Activated CD4-positive, CD25-positive, alpha-beta regulatory T cell (primary cell): ENCODE measurements at places on chromosomes 11 and 22.

DNA sequence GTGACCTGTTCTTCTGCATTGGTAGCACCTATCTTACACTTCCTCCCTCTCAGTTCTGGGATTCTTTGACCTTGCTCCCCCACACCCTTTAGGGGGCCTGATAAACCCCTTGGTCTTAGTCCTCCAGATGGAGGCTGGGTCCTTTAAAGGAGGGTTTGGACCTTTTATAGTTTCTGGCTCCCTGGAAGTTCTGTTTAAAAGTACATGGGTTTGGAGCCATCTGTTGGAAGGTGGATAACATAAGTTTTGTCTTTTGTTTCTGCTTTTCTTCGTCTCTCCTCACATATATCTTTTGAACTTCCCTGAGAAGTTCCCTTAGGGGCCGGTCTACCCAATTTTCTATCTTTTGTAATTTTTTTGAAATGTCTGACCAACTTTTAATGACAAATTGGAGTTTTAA, 17.9 kb upstream of the HYLS1 start:
- no peak for DNase-seq

DNA sequence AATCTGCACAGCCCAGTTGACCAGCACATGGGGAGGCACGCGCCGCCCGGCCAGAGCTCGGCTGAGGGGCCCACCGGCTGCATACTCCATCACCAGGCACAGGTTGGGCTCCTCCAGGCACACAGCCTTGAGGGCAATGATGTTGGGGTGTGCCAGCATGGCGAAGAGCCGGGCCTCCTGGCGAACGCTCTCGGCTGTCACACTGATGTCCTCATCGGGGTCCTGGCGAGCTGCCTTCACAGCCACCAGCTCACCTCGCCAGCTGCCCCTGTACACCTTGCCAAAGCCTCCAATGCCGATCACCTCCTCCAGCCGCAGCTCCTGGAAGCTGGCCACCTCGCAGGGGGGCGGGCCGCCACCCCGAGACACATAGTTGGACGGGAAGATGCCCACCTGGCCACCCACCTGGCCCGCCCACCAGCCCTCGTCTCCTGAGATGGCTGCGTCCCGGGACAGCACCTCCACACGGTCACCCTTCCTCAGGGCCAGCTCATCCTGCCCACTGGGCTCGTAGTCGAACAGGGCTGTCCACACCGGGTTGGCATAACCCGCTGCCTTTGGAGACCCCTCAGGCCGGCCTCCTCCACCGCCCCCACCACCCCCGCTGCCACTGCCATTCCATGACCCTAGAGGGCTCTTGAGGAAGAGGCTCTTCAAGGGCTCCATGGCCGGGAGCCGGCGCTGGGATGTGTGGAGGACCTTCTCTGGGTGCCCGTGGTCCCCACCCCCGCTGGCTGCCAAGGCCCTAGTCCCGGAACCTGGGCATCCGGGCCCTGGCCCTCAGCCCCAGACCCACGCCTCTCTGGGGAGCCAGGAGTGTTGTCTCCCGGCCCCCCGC, 711 bp downstream of the MAP3K11 start:
- DNase-seq: no peak

GRCh38 chr11:19604679-19605375, 107.8 kb upstream of the NAV2 start:
- no peak for DNase-seq

DNA sequence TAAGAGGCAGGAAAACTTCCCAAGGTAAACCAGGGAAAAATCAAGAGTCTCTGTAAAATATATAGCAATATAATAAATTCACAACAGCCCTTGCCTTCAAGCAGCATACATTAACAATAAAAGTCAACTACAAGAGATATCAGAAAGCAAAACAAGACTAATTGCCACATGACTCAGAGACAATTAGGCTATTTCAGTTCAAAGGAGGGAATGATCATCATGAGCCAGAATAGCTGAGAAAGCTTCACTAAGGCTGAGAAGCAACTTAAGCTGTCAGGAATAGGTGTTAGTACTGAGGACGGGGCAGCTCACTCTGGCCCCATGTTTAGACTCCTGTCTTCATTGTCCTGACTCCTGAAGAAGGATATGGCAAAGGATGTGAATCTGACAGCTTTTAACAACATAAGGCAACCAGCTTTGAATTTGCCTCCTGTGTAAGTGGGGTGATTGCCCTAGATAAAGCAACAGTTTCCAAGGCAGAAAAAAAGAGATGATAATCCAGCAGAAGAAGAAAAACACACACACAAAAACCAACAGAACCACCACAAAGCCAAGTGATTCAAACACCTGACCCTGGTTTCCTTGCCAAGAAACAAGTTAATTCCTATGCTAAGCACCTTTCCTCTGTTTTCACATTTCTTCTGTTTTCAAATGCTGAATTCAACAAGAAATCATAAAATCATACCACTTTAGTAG, 60.8 kb downstream of the SIK3 start:
- DNase-seq: no peak

GRCh38 chr11:118206391-118207031, 18.3 kb downstream of the JAML start:
- DNase-seq: no peak

DNA sequence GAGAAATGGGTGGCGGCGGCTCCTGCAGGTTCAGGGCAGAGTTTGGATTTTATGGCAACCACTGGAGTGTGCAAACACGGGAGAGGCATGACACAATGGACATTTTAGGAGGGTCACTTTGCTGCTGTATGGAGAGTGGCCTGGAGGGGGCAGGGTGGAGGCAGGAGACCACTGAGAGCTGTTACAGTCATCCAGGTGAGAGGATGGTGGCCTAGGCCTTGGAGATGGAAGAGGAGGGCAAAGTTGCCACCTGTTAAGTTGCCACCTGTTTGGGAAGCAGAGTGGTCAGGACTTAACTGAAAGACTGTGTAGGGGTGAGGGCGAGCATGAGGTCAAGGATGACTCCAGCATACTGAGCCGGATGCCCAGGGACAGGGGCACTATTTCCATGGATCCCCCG, 2.3 kb upstream of the RAD9A start:
- peak; percentile 43 for DNase-seq

DNA sequence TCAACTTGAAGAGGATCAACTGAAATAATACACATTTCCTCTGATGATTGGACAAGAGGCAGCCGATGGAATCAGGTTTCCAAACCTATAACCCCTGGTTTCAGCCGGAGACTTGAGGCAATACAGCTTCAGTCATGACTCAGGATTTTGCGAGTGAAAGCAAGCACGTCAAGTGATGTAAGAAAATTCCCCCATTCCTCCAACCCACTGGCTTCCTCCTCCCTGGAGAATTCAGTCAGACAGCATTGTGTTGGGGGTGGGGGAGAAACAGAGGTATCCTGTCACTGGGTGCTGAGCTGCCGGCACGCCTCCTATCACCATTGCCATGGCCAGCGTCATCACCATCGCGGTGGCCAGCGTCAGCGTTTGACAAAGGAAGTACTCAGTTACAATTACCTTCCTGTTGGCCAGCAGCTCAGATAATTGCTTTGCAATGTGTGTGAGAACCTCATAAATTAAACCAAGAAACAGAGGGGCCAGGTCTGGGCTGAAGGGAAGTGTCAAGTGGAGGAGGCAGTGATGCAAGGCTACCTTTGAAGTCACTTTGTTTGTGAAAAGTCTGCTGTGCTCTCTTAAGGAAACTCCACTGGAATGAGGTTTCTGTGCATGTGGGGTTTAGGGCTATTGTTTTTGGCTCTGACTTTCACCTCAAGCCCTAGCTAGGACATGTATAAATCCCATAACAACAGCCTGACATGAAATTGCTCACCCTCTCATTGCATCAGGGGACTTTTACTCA, 50.2 kb downstream of the LIF start:
- DNase-seq: no peak

- no peak for DNase-seq
These were observed 2.6 kb downstream of the PLA2G3 start for GRCh38 chr22:31137721-31138120.

- DNase-seq: no peak
These were observed 86.3 kb upstream of the LRRC55 start for GRCh38 chr11:57095417-57095816.

GRCh38 chr11:109552376-109552775, 130.4 kb downstream of the C11orf87 start:
- DNase-seq: no peak

DNA sequence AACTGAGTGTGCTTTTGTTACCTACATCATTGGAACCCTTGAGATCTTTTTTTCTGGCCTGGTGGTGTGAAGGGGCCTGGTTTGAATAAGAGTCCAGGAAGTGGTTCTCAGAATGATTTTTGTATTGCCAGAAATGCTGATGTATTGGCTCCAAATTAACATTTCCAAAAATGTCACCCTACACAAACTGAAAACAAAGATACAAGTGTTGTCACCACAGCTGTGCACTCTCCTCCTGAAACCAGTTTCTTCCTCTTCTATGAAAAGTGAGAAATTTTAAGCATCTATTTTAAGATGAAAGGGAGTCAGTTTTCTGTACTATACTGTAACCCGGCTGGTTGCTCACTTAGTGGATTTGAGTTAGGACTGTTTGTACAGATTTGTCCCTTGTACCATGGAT, 218.8 kb downstream of the PGR start:
- no peak for DNase-seq

- no peak for DNase-seq
These were observed 121.3 kb upstream of the ALDH3B2 start for GRCh38 chr11:67795746-67796145.

- DNase-seq: no peak
These were observed 96.1 kb downstream of the FDX1 start for GRCh38 chr11:110525883-110526282.

- DNase-seq: no peak
These were observed 59.7 kb upstream of the EED start for GRCh38 chr11:86184728-86185380.

DNA sequence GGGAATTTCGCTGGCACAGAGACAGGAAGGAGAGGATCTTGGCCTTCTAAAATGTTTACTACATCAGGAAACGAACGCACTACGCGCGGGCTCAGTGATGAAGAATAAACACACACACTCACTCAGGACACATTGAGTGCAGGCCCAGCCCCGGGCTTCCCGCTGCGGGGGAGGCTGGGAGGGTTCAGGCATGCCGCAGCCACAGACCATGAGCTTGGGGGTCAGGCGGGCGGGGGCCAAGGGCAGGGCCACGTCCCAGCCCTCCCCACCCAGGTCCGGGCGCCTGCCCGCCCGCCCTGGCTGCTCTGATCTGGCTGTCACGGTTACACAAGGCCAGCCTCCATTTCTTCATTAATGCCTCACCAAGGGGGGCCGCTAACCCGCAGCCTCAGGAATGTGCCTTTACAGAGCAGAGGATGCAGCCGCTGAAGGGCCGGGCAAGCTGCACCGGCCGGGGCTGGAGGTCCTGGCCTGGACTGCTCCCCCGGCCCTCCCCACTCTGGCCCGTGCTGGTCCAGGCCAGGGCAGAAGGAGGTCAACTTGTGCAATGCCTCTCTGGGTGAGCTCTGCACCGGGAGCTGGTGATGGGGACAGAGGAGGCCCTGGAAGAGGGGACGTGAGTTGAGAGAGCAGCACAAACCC, 41.7 kb downstream of the IGF2 start:
- DNase-seq: no peak

DNA sequence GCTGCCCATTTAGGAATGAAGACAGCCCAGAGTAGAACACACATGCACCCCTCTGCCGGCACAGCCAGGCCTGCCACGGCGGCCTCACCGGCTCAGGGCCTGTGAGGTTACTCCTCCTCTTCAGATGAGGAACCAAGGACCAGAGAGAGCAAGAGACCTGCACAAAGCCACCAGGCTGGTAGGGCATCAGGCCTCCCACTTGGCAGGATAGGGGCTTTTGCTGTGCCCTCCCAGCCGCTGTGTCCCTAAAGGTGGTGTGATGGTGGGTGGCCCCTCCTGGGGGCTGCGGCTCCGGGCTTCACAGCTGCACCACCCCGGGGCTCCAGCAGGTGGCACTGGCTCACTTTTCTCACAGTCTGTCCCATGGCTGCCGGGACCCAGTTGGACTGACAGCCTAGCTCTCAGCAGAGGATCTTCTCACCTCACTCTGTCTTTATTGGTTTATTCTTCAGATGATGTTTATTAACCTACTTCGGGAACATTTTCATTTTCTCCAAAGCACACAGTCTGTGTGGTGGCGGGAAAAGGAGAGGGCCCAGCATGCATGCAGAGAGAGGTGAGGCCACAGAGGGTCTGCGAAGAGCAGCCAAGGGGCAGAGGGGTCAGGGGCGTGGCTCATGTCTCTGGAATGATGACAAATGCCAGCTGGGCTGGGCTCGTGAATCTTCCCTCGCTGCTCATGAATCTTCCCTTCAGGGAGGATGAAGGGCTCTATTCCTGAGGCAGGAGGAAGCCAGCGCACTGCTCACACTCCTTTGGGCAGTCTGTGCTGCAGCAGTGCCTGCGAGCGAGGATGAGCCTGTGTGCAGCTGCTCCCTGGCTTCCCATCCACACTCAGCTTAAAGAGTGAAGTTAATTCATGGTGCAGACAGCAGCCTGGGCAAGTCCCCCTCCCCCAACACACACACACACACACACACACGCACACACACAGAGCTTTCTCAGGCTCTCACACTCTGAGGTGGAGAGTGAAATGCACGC, 101.1 kb upstream of the PITPNB start:
- DNase-seq: peak; percentile 59

DNA sequence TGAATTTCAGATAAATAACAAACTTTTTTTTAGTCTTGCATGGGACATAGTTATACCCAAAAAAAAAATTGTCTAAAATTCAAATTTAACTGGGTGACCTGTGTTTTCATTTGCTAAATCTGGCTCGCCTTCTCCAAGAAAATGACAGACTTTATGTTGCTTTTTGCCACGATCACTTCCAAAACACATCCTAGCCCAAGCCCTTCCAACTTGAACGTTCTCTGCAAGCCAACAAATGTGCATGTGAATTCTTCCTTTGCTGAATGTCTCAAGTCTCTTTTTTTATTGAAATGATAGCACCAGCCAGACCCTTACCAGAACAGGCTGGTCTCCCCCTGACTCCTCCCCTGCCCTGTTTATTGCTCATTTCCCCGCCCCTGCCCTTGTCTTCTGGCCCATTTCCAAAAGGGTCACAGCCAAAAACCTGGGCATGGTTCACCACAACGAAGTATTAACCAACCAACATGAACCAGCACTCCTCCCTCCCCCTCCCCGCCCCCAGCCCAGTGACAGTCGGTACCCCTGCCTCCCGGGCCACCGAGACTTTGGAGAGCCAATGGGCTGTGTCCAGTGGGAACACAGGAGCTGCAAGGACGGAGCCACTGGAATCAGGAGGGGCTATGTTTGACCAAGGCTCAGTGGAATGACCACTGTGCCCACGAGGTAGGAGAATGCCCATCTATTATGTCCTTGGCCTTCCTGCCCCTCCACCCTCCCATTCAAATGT, 63.2 kb downstream of the BTG4 start:
- no peak for DNase-seq

- DNase-seq: no peak
These were observed 345.1 kb upstream of the C11orf87 start for GRCh38 chr11:109076870-109077269.

GRCh38 chr11:34267013-34267412, 90.8 kb downstream of the ABTB2 start:
- DNase-seq: no peak

DNA sequence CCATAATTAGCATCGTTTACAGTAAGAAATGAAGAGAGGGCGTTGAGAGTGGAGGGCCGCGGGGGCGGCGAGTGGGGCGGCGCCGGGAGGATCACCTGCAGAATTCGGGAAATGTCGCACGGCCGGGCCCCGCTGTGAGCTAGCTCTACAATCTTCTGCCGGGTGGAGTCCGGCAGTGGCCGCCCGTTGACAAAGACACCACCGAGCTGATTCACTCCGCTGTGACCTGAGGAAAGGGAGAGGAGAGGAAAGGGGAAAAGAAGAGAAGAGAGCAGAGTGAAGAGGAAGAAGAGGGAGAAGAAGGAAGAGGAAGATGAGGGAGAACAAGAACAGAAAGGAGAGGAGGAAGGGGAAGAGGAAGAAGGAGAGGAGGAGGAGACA, 8.5 kb downstream of the PAX6 start:
- DNase-seq: no peak

- no peak for DNase-seq
These were observed 373.0 kb downstream of the CTTN start for GRCh38 chr11:70771099-70771885.
